Stimulated activated CD8-positive, alpha-beta memory T cell treated with anti-CD3 and anti-CD28 coated beads, Interleukin-7, amount 100 ng/mL, for 48 hours (primary cell): ENCODE measurements at places on chromosomes 5 and 9.

- no peak for DNase-seq
These were observed 137.0 kb downstream of the ADAMTSL1 start for GRCh38 chr9:18610956-18611355.

DNA sequence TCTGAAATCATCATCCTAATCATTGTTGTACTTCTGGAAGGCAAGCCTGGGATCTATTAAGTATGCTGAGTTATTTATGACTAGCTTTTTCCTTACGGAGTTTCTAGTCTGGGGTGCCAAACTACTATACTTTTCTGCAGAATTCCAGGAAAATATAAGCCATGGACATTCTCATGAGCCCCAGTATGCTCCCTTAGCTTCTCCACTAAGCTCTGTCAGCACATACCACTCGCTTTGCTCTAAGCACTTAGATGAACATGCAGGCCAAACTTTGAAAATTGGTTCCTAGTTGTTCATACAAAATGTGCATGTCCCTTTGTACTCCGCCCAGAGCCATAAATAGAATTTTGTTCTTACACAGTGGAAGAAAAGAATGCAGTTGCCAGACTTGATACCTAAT, 284.6 kb downstream of the ARRDC3 start:
- no peak for DNase-seq

- DNase-seq = no peak
These were observed 35.7 kb upstream of the PPP1R26 start for GRCh38 chr9:135443797-135444425.

DNA sequence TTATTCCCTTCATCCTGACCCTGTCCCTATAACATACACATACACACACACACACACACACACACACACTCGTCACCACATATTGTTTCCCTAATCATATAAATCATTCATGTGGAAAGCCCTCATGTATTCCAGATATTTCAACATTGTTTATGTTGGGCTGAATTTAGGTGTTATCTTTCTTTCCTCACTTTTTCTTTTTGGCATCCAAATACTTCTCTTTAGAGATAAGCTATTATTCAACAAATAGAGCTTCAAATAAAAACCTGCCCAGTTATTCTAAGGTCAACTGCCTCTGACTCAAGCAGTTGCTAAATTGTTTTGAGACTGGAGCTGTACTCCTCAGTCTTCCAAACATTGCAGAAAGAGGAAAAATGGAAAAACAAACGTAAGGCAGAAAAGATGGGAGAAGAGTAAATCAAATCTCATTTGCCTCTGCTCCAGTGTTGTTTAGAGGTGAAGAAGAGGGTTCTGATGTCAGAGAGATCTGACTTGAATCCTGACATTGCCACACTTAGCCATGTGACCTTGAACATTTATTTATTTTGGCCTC, 215.7 kb downstream of the GAS1 start:
- no peak for DNase-seq

DNA sequence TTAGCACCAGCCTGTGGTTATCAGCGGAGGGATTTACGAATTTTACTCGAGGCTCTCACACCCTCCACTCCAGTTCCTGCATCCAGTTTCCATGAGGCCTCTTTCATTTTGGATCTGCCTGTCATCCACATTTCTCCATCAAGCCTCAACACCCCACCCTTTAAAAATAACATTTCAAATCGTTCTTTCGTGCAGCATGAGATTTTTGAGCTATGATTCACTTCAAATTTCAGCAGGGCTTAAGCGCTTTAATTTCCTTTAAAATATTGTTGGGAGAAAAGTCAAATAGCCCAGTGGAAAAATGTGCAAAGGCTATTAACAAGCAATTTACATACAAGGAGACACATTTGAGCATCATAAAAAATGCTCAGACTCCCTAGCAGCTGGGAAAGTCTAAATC, 103.2 kb downstream of the MSX2 start:
- DNase-seq = no peak

DNA sequence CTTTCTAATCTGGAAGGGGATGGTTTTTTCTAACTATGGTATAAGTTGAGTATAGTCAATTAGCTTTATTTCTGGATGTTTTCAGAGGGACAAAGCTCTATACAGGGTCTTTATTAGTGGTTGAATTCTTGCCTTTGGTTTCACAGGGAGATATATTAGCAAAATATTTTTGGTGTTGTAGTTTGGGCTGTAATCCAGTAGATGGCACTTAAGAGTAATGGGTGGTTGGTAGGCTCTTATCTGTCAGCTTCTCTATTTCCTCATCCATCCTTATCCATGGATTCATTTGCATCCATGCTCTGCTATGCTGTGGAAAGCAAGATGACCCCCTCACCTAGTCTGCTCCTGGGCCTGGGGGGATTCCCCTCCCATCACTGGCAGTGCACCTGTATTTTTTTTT, 363.6 kb upstream of the CYLC2 start:
- DNase-seq = no peak

GRCh38 chr5:58224661-58225060, 235.2 kb downstream of the PLK2 start:
- no peak for DNase-seq

DNA sequence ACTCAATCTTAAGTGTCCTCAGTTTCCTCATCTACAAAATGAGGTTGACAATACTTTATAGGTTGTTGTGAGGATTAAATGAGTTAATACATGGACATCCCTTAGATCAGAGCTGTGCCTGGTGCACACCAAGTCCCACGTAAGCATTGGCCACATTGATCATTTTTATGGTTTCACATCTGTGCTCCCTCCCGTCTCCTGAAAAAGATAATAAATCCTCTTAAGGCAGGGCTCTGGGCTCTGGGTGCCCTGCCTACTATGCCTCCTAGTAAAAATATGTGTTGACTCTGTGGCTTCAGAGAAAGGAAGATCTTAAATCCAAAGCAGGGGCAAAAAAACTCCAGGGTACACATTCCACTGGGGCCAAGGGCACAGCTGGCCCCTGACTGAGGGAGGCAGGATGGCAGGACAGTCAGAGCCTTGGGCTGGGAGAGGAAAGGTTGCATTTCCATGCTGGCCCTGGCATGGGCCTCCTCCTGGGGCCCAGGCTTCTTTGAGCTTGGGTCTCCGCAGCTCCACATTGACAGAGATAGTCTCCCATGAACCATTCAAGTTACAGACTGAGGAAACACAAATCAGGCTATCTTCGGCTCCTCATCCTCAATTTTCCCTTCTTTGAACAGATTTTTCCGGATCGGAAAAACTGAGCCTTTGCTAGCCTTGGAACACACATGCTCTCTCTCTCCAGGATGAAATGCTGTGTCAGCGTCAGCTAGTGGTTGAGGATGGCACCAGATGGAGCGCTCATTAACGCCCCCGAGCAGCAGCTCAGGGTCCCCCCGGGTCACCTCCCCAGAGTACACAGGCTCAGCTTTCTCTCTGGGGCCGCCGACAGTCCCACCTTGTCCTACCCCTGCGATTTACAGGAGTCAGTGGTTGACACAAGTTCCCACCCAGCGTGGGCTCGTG, 22.4 kb upstream of the KIF12 start:
- DNase-seq = no peak

GRCh38 chr9:5840788-5841187, 7.9 kb upstream of the ERMP1 start:
- no peak for DNase-seq

DNA sequence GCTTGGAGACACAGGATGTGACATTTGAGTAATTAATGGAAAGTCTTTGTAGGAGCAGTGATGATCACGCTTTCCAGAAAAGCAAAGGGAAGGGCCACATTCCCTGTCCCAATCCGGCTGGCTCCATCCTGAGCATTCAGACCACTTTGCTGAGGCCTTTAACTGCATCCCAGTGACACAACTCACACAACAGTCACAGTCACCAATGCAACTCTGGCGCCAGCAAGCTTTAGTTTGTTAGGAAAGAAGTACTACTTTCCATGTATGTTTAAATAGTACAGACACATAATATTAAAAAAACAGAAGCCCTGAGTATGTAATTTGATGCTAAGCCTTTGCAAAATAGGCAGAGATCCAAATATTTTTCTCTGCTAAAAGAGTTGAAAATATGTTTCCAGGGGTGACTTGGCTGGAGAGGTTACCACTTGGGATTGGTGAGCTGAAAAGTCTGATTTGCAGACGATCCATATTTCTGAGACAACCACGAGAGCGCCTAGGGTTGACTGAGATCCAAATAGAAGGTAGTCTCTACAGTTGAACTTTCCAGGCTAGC, 31.7 kb upstream of the GAS1 start:
- DNase-seq = no peak

DNA sequence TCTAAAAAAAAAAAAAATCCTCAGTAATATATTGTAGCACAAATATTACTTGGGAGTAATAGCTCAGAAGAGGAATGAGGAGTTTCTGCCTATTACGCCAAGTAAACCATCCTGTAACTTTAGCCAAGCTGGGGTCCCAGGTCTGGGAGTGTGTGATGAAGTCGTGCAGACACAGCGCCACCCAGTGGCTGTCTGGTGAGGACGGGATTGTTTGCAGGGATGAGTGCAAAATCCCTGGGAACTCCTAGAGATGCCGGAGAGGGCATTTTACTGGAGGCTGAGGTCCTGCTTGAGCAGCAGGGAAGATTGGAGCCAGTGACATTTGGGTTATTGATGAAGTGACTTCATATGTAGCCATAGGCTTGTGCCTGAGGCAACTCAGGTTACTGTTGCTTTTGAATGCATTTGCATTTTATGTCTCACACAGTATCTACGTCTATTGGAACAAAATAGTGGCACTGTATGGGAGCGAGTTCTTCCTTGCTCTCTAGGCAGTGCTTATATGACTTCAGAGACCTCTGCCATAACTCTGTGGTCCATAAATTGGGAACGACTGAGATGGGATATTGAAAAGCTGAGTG, 72.8 kb downstream of the PSAT1 start:
- no peak for DNase-seq

- no peak for DNase-seq
These were observed 50.8 kb downstream of the DMRT2 start for GRCh38 chr9:1100945-1101344.

GRCh38 chr9:120399940-120400339, 180.0 kb downstream of the CDK5RAP2 start:
- no peak for DNase-seq

DNA sequence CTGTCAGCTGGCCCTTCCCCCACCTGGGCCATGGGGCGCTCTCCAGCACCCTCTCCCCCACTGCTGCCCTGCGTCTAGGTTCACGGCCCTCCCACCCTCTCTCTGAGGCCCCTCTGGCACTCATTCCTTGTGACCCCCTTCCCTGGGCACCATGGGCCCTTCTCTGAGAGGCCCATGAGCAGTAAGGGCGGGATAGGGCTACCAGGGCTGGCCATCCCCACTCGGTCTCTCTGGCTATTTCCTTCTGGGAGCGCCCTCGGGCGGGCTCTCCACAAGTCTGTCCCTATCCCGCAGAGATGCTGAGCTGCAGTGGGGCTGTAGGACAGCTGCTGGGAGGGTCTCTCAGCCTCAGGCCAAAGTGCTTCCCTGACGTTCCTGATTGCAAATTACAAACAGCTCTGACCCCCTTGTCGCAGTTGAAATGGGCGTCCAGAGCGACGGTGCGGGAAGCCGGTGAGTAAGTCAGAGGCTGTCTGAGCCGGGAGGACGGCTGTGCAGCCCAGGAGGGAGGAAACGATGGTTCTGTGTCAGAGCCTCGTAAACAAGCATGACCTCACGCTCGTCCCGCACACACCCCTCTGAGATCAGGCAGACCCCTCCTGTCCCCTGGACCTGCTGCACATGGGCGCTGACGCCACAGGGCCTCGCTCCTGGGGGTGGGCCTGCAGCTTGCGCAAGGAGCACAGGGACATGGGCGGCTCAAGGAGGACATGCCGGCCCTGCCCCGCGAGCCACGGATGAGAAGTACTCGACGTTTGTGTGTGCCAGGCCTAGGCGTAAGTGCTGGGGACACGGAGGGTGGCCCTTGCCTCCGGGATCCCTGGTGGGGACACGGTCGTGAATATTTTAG, 36.3 kb upstream of the GFPT2 start:
- DNase-seq = no peak

- no peak for DNase-seq
These were observed 81.1 kb downstream of the JAKMIP2 start for GRCh38 chr5:147701468-147701867.

- DNase-seq = no peak
These were observed 21.6 kb downstream of the OTP start for GRCh38 chr5:77616920-77617319.

- DNase-seq = no peak
These were observed 36.9 kb upstream of the ANKRD55 start for GRCh38 chr5:56270058-56270457.

DNA sequence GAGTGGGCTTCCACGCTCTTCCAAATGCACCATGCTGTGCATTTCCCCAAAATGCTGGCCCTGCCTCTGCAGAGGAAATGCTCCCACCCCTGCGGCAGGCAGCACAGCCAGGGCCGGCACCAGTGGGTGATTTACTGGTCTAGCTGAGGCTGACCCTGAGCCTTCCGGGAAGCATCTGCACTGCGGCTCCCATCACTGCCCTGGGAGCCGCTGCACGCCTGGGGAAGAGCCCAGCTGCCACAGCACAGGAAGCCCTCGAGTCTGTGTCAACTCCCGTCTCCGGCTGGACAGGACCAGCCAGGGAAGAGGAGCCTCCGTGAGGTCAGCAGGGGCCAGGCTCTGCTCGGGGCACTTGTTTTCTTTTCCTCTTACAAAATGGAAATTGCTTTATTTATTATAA, 25.1 kb upstream of the EEIG1 start:
- no peak for DNase-seq

GRCh38 chr9:129218272-129218625, 40.2 kb upstream of the IER5L start:
- DNase-seq = no peak

GRCh38 chr9:111870774-111871498, 25.7 kb upstream of the UGCG start:
- peak; percentile 61 for DNase-seq

GRCh38 chr5:114123654-114124053, 238.2 kb upstream of the KCNN2 start:
- no peak for DNase-seq

DNA sequence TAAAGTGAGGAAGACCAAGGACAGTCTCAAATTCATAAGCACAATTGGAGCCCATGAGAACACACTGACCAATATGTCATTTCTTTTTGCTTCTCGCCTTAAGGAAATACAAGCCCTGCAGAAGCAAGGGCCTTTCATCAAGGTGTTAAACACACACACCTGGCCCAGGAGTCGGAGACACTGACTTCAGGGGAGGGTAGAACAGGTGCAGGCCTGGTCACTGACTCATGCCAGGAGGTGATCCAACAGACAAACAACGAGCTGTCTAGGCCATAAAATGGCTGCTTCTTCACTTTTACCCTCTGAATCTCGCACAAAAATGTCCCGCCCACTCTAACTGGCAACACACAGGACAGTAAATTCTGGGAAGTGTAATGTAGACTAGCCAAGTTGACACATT, 62.7 kb downstream of the RGMB start:
- DNase-seq = no peak
